ENCODE measurements at places on chromosomes 7 and 10. TPM values are rescaled to one million over a fixed set of nuclear protein-coding genes. Genes with fewer than 3 reads are reported as not detected.
A peak's percentile ranks its signal among the peaks of the same experiment; 100 is the strongest.

DNA sequence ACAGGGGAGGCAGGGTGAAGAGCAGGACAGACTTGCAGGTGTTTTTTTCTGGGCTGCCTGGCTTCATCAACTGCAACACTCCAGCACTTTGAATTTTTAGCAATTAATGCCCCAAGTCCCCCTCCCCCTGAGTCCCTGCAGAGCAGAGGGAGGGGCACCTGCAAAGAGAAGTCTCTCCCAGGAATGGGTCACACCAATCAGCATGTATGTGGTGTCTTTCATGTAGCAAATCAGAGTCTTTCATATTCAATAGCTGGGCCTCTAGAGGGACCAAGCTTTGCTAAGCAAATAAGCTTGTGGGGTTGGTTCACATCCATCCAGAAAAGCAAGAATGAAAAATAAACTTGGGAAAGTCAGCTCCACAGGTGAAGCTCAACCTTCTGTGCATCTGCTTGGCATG, 90.7 kb downstream of the PARP12 start:
- no peak for DNase-seq

PLXNA4 gene
- not detected for total RNA-seq

- DNase-seq = no peak
These were observed 226.2 kb downstream of the TNS3 start for GRCh38 chr7:47355684-47356083.

GRCh38 chr7:142733271-142733670, 16.0 kb upstream of the PRSS1 start:
- DNase-seq = peak; percentile 16

DNA sequence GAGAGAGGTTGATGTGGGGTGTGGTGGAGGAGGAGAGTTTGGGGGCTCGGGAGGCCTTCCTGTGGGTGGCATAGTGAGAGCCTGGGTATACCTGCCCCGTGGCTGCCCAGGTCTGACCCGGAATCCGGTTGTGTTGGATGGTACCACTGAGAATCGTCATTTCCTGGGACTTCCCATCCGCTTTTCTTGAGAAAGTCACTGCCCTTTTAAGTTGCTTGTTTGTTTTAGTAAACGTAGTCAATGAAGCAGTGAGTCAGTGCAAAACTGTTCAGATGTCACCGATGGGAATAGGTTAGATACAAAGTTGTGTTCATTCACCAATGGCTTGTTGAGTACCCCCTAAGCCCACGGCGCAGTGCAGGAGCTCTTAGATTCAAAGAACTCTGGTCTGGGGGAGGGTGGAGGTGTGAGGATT, 285.8 kb downstream of the CAMK1D start:
- no peak for DNase-seq

DNA sequence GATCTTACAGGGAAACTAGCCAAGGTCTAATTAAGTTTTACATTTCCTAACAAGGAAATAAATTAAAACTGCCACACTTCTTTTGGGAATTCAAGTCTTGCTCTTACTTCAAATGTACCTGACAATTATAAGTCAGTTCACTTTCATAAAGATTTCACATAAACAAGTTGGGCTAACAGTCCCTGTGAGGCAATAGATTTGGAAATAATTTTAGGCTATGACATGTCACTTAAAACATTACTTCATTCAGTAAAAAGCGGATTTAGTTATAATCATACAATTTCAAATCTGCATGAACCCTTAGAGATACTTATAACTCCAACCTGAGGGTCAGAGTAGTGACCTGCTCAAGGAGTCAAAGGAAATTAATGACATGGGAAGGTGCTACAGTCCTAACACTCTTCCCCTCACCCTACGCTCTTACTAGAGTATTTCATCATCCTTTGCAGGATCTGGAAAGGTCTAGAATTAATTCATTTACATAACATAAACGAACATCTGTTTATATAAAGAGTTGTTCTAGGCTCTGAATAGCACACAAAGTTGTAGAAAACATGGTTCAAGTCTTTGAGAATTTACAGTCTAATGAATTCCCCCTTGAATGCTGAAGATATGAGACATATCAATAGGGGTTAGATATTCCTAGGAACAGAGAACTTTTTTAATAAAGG, 32.3 kb upstream of the DNAJB12 start:
- no peak for DNase-seq

SFTPA2 gene
- not detected for total RNA-seq

- DNase-seq = no peak
These were observed 87.5 kb downstream of the PRKAG2 start for GRCh38 chr7:151789380-151789947.

DNA sequence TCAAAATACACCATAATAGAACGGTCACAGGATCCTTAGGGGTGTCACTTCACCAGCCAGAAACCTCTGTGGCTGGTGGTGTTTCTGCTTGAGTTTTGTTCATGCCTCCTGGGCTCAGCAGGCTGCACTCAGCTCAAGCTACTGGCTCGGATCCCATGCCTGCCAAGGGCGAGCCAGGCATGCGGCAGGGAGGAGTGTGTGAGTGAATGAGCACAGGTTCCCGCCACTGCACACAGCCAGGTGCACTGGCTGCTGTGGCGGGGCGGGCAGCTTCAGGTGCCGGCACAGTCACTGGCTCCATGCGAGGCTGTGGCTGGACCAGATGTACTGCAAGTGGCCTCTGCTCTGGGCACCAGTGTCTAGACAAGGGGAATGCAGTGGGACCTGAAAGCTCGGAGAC, 29.5 kb downstream of the CLDN12 start:
- DNase-seq = no peak

INMT gene
- 0.15 TPM for total RNA-seq

C10orf62 gene
- total RNA-seq = not detected

- peak; percentile 71 for DNase-seq
These were observed 120.1 kb downstream of the ARHGAP12 start for GRCh38 chr10:31808258-31809218.

- DNase-seq = no peak
These were observed 321.2 kb downstream of the DNAJB6 start for GRCh38 chr7:157657741-157658740.

GRCh38 chr7:4472728-4473127, 209.4 kb upstream of the FOXK1 start:
- no peak for DNase-seq

GRCh38 chr7:98285157-98286092, 3.9 kb downstream of the BRI3 start:
- no peak for DNase-seq

- no peak for DNase-seq
These were observed 370 bp downstream of the TMEM60 start for GRCh38 chr7:77797734-77798393.

GRCh38 chr7:79506481-79506880, 53.0 kb upstream of the MAGI2 start:
- no peak for DNase-seq

CPA4 gene
- total RNA-seq = not detected

DNA sequence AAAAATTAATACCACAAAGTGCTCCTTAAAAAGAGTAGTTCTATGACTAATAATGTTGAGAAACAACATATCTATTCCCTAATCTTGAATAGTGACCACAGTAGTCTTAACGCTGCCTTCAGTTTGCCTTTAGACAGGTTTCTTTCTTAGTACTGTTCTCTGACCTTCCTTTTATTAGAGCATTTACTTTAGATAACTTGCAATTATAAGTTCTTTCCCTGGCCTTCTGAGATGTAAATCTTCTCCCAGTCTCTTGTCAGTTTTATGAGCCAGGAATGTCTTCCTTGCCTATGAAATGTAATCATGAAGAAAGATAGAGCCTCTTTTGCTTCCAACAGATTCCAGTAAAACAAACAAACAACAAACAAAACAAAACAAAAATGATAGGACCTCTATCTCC, 1119.8 kb upstream of the LRRTM3 start:
- no peak for DNase-seq

MYL10 gene
- total RNA-seq = not detected

Data from B cell (primary cell).